NCI-H510A (cell line): ENCODE measurements at places on chromosomes 2 and 18.

DNA sequence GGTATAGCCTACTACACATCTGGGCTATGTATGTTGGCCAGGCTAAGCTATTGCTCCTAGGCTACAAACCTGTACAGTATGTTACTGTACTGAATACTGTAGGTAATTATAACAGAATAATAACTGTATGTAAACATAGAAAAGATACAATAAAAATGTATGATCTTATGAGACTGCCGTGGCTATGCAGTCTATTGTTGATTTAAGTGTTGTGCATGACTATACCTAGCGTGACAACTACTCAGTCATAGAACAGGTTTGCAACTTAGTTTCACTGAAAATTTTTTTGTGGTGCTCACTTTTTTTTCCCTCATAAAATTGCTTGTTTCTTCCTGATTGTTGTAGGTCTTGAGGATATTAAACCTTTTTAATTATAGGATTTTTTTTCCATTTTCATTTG lies 25.9 kb downstream of the KCMF1 start:
- no peak for DNase-seq

DNA sequence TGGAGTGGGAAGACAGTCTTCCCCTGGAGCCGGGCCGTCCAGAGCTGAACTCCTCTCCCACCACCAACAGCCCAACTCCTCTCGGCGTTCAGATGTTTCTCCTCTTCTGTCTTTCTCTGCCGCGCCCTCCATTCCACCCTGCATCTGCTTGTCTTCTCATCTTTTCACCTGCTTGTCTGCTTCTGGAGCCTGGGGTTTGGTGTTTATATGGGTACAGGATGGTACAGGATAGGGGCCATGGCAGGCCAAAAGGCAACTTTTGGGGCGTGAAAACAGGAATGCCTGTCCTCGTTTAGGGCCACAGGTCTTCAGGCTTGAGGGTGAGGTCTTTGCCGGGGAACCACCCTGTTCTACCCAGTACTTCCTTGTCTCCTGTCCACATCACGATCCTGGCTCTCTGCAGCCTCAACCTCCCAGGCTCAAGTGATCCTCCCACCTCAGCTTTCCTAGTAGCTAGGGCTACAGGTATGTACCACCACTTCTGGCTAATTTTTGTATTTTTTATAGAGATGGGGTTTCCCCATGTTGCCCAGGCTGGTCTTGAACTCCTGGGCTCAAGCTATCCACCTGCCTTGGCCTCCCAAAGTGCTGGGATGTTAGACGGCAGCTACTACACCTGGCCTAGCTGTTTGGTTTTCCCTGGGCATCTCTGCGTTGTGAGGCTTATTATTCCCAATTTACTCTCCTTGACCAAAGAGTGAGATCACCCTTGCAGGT lies 60.8 kb upstream of the REL start:
- DNase-seq: no peak

- DNase-seq: no peak
Observed at GRCh38 chr18:80191264-80191663, 56.0 kb downstream of the PARD6G start.

DNA sequence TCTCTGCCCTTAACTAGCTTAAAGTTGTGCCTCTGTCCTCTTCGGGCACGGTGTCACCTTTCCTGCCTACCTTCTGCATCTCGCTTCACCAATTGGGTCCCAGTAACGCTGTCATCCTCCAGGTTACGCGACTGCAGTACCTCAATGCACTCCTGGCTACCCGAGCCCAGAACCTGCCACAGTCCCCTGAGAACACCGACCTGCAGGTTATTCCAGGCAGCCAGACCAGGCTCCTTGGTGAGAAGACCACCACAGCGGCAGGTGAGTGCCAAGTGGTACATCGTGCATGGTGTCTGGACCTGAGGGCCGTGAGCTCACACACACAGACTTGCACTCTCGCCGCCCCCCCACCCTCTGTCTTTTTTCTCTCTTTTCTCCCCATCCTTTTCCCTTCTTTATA lies 12.8 kb downstream of the CNNM3 start:
- no peak for DNase-seq

- no peak for DNase-seq
Observed at GRCh38 chr18:77919923-77920322, 670.3 kb downstream of the GALR1 start.

DNA sequence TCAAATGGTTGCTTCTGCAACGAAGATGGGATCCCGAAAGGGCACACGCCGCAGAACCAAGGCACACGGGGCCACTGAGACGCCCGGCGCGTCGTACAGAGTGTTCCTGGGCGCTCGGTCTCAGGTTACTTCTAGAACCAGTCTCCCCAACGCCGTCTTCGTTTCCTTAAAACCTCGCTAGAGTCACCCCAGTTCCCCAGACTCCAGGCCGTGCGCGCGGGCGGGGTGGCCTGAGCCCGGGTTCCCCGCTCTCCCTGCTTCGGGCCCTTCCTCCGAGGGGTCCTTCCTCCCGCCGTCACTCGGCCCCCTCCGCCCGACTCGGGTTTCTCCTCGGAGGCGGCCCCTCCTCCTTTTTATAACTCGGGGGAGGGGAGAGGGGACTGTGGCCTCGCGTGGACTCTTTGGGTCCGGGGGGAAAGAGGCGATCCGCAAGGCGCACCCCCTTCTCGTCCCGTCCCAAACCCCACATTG lies 774 bp upstream of the FZD7 start:
- DNase-seq: no peak

DNA sequence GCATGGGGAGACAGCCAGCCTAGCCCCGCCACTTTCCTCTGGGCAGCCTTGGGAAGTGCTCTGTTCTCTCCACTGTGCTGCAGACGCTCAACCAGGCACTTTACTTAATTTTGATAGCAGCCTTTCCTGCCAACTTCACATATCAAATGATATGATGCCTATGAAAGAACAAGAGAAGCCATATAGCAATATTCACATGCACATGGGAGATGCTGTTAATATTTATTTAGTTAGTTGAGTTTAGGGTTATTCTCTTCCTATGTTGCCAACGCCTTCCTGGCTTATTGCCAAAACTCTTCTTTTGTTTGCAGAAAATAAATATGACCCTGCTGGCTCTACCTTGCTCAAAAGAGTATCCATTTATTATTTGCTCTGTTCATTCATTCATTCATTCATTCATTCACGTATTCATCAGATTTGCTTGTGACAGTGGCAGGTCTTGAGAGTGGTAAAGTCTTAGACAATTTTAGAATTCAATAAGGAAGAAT lies 99.3 kb downstream of the GATA6 start:
- no peak for DNase-seq

DNA sequence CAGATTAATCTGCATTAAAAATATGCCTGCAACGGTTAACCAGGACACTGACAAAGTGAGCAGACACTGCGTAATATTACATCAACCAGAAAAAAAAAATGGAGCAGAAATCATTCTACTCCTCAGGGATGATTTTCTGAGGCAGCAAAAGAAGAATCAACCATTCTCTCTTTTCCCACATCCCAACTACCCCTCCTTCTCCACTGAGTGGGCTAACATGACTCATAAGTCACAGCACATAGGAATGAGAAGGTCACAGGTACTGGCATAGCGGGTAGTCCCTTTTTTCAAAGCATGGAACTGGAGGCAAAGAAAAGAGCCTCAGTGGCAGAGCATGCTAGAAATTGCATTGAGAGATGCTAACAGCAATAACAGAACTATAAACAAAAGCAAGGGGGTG lies 54.3 kb upstream of the TSPYL6 start:
- no peak for DNase-seq

DNA sequence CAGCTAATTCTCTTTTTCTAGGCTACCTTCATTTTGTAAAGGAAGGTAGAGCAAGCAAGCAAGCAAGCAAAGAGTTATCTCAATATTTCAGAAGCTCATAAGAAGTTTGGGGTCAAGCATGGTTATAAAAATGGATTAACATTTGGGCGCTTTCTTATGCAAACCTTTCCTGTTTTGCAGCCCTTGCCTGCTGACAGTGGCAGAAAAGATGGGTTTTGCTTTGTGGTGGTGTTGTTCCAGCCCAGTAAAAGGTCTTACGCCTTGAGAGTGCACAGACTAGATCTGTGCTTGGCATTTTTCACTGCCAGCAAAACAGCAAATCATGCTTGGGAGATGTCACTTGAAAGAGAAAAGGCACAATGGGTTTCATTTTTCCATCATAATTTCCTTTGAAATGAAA lies 1320.6 kb upstream of the CELF4 start:
- no peak for DNase-seq

- DNase-seq: no peak
Observed at GRCh38 chr2:554444-554843, 122.8 kb downstream of the TMEM18 start.

DNA sequence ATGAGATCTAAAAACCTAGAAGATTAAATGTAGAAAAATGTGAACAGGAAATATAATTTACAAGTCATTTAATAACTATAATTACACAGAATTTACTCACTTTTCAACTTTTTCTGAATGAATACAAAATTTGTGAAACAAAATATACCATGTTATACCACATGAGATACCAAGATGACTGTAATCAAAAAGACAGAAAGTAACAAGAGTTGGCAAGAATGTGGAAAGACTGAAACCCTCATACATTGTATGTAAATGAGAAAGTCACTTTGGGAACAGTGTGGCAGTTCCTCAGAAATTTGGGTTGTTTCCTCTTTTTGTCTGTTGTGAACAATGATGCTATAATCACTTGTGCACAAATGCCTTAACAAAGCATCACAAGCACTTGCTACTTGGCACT lies 145.4 kb upstream of the ZNF804A start:
- DNase-seq: no peak

DNA sequence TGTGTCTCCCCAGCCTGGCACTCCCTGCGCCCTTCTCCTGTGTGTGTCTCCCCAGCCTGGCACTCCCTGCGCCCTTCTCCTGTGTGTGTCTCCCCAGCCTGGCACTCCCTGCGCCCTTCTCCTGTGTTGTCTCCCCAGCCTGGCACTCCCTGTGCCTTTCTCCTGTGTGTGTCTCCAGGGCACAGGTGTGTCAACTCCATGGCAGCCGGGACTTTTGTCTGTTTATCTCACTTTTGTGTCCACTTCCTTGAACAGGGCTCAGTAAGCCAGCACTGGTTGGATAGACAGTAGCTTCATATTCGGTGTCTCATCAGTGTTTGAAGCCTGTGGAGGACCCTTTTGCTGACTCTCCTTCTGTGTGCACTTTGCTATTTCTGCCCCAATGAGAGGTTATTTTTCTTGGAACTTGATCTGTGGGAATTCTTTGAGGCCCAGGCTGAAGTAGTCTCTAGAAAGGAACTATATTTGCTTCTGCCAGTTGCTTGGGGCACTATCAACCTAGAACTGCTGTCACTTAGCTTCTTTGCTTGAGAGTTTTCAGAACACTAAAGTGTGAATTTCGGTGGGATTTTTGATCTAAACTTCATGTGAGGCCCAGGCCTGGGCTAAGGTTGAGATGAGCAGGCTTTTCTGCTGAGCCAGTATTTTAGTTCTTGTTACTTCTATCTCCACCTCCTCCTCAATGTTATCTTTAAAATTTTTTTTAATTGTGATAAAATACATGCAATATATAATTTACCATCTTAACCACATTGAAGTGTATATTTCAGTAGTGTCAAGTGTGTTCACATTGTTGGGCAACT lies 8.3 kb upstream of the ASB1 start:
- DNase-seq: no peak

DNA sequence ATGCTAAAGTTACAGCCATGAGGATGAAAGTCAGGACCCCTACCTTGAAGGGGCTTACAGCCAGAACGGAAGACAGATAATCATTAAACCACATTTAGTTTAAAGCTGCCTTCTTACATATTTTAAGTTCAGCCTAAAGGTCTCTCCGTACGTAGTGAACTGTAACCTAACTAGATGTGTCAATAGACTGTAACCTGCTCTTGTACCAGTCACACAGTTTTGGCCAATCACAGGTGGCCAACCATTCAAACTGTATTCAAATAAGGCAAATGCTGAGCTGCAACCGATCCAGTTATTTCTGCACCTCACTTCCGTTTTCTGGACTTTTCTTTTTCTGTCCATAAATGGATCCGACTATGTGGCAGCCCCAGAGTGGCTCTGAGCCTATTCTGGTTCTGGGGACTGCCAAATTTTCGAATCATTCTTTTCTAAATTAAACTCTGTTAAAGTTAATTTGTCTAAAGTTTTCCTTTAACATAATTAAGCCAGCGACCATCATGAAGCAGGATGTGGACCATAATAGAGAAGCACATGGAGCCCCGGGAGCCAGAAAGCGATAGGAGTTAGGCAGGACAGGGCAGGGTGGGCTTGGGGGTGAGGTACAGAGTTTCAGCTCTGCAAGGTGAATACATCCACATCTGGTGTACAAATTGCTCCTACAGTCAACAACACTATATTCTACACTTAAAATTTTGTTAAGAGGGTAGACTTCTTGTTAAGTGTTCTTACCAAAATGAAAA lies 48.4 kb upstream of the YPEL5 start:
- no peak for DNase-seq

- DNase-seq: no peak
Observed at GRCh38 chr2:9781252-9781651, 62.0 kb upstream of the TAF1B start.

DNA sequence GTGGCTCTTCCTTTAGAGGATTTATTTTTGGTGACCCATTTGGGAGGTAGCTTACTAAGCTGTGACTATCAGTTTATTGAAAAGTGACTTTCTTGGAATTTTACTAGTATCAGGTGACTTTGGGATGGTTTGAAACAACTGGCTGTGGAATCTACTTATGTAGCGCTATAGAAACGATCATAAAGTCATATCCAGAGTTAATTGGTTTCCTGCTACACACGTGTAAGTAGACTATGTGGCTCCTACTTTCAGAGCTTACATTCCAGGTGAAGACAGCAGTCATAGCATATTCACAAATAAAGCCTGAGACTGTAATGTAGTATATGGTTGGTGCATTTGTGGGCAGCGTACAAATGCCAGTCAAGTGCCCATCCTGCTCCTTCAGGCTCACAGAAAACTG lies 308.9 kb downstream of the ZNF521 start:
- no peak for DNase-seq

DNA sequence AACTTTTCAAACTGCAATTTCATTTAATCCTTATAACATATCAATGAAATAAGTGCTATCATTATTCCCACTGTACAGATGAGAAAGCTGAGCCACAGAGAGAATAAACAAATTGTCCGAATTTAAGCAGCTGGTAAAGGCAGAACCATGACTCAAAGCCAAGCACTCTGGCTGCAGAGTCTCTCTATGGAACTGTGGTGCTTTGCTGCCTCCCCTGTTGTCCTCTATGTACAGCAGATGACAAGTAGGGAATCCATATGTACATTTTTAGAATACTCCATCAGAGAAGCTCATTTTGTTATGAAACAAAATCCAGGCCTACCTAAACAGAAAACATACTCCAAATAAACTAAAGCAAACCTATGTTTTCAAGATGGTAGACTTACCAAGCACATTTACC lies 45.1 kb downstream of the FARSB start:
- no peak for DNase-seq

GRCh38 chr2:176149481-176149938 lies 1.8 kb upstream of the HOXD4 start:
- DNase-seq: no peak

- DNase-seq: no peak
Observed at GRCh38 chr2:109318150-109318948, 189.3 kb downstream of the SH3RF3 start.
